ENCODE measurements at places on chromosomes 7 and 10.
A peak's percentile ranks its signal among the peaks of the same experiment; 100 is the strongest.

GRCh38 chr10:62687230-62687748 is 117.2 kb upstream of the ADO start:
- no peak for DNase-seq

DNA sequence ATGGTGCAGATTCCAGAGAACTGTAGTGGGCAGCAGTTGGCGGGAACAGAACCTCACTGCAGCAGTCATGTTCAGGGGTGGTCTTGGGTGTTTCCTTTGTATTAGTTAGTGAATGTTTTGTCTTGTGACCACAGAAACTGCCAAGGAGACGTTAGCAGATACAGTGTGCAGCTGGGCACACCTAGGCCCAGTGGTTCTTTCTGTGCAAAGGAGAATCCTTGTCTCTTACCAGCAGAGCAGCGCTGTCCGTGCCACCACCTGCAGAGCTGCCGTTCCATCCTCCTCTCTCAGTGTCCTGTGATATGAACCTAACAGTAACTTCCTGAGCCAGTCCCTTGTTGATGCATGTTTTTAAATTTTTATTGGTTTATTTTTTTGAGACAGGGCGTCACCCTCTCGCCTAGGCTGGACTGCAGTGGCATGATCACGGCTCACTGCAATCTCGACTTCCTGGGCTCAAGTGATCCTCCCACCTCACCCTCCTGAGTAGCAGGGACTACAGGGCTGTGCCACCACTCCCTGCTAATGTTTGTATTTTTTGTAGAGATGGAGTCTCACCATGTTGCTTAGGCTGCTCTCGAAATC is 60.6 kb downstream of the WDR37 start:
- no peak for DNase-seq

DNA sequence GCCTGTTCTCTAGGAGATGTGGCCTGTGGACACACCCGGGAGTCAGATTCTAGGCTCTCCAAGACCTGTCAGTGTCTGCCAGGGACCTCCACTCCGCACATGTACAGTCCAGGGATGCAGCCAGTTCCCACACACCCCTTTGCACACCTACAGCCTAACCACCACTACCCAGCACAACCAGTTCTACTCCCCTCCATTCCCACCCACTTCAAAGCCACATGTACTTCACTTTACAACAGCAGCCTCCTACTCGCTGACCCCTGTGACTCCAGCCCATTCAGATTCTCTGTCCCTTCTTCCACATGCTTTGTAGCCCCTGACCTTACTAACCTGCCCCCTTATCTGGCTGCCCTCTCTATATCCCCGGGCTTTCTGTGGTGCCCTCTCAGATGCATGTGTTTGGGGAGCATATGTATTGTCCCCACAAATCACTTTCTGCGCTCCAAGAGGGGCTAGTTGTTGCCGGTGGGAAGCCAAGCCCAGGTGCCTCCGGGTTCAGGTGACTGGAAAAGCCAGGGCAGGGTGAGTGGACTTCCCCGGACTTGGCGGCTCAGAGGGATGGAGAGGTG is 7.2 kb downstream of the LBX1 start:
- DNase-seq = no peak

- no peak for DNase-seq
These were observed 18.7 kb downstream of the ZNF786 start for GRCh38 chr7:149071641-149072437.

DNA sequence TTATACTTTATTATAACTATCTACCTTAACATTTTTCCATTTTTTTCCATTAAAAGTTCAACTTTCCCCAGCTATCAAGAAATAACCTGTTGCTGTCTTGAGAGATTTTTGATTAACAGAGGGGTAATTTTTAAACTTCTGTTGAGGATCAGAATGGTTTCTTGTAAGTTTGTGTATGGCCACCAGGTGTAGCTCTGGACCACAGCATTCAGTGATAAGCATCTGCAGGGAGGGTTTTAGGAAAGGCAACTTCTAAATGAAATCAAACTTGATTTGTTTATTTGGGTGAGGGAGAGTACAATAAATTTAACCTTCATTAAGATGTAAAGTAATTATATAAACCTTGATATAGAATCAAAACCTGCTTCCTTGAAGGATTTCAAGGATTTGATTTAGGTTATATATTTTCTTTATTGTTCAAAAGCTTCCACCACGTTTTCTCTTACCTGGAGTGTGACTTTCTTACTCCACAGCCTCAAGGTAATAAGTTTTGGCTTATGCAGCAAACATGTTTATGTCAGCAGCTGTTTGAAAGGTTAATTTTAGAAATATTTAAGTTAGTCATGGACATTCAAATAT is 153.3 kb downstream of the STK31 start:
- DNase-seq = peak; percentile 76

GRCh38 chr7:17274551-17275245 is 23.8 kb upstream of the AHR start:
- peak; percentile 69 for DNase-seq

- no peak for DNase-seq
These were observed 44.4 kb upstream of the JCAD start for GRCh38 chr10:30103595-30104320.

DNA sequence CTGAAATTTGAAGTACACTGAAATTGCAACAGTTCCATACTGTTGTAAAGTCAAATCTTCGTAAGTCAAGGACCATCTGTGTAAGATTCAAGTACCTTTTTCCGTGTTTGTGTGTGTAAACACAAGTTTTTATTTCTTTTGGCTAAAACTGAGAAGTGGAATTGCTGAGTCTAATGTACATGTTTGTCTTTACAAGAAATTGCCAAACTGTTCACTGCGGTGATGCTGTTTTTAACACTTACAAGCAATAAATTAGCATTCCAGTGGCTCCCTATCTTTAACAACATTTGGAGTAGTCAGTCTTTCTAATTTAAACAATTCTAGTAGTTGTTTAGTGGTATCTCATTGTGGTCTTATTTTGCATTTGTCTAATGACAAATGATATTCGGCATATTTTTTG is 23.3 kb downstream of the CALD1 start:
- DNase-seq = no peak

DNA sequence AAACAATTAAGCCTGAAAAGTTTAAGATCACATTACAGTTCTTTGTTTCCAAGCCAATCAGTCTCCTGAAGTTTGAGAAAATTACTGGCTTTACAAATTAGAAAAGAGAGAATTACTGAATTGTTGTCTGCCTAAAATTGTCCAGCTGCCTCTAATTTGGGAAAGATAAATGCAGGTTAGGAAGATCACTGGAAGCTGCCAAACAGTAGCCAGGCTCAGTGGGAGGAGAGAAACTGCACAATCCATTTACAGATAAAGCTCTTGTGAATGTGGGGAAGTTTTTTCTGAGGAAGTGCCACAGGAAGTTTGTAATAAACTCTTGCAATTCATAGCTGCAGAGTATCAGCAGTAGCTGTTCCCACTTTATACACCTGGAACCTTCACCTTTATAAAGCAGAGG is 100.7 kb downstream of the IQUB start:
- DNase-seq = no peak

DNA sequence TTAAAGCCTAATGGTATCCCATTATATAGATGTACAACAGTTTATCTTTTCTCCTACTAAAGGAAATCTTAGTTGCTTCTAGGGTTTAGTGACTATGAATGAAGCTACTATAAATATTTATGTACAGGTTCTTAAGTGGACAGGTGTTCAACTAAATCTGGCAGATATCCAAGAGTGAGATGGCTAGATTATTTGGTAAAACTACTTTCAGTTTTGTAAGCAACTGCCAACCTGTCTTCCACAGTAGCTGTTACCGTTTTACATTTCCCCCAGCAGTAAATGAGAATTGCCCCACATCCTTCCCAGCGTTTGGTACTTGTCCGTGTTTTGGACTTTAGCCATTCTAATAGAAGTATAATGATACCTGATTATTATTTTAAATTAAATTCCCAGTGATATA is 144.9 kb upstream of the MAGI2 start:
- DNase-seq = peak; percentile 15

- DNase-seq = no peak
These were observed 41.9 kb downstream of the CADPS2 start for GRCh38 chr7:122844191-122844988.

DNA sequence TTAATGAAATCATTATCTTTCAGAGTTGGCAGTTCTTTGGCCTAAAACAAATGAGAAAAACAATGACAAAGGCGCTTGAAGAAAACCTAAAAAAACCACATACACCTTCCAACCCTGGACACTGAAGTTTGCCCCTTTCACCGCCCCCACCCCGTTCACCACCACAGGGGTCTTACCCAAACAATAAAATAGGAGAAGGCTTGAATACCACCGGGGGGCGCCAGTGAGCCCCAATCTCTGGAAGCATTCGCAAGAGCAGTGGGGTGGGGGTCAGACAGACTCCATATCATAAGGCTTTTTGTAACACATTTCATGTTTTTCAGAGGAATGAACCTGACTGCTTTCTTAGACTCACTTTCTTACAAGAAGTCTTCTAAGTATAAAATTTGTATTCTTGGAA is 163.6 kb downstream of the PIP4K2A start:
- DNase-seq = peak; percentile 8

DNA sequence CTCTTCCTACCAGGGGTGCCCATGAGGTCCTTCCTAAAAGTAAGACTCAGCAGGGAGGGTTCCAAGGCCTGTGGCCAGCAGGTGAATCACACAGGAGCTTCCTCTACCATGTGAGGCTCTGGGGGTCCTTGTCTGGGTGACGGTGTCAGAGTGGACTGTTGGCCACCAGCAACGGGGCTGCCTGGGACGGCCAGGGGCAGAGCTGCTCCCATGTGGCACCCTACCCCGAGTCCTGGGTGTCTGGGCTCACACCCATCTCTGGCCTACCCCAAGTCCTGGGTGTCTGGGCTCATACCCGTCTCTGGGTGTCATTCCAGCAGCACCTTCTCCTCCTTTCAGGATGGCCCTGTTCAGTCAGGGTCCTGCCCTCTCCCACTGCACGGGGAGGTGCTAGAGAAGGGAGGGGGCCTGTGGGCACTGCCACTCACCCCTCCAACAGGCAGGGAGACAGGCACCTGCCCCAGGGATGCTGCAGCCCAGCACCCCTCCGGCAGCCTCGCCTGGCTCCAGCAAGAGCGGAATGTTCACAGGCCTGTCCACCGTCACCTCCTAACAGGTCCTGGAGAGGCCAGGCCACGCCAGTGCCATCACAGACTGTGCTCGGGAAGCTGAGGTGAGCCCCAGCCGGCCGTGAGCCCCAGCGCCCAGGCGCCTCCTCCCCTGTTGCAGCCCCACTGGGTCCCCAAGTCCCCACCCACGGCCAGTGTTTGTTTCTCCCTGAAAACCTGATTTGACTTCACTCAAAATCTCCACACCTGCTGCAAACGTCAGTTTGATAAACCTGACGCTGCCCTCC is 143.7 kb downstream of the PTPRN2 start:
- DNase-seq = no peak

DNA sequence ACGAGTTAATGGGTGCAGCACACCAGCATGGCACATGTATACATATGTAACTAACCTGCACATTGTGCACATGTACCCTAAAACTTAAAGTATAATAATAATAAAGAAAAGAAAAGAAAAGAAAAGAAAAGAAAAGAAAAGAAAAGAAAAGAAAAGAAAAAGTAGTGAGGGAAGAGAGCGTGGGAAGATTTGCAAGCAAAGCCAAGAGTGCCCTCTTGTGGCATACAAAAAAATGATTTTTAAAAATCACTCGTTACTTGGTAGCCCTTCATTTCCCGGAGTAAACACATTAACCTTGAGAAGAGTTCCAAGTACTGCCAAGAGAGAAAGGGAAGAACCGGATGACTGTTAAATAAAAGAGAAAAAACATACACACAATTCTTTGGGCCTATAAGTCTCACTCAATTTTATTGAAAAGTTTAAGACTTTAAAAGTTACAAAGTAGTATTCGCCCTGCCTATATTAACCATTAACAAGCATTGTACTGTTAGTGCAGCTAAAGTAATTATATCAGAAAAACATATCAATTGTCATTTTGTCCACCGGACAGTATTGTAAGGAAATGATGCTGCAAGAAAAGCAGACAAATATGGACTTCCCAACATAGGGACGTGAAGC is 6.2 kb upstream of the CH25H start:
- peak; percentile 40 for DNase-seq

DNA sequence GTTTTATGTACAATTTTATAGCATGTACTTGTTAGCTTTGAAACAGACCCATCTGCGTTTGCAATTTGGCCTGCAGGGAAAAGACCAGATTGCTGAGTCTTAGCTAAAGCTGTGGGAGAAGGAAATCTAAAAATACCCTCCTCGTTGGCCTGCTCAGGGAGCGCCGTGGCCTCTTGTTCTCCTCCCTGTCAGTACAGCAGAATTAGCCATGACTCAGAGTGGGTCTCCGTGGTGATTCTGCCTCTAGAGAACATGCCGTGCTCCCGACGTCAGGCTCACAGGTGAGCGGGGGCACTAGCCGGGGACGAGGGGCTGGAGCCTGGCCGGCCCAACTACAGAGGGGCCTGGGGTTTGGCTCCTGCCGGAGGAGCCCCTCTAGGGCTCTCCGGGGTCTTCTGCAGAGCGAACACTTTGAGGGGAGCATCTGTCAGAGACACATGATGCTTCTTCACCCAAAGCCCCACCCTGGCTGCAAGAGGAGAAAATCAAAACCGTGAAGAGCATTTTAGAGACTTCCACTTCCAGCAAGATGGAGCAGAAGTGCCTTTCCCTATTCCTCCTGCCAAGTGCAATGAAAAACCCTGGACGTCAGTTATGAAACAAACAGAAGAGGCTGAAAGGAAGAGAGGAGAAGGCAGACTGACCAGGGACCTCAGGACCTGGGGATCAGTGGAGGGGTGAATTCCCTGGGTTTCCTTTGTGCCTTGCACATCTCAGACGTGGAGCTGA is 98.9 kb downstream of the LHPP start:
- no peak for DNase-seq

DNA sequence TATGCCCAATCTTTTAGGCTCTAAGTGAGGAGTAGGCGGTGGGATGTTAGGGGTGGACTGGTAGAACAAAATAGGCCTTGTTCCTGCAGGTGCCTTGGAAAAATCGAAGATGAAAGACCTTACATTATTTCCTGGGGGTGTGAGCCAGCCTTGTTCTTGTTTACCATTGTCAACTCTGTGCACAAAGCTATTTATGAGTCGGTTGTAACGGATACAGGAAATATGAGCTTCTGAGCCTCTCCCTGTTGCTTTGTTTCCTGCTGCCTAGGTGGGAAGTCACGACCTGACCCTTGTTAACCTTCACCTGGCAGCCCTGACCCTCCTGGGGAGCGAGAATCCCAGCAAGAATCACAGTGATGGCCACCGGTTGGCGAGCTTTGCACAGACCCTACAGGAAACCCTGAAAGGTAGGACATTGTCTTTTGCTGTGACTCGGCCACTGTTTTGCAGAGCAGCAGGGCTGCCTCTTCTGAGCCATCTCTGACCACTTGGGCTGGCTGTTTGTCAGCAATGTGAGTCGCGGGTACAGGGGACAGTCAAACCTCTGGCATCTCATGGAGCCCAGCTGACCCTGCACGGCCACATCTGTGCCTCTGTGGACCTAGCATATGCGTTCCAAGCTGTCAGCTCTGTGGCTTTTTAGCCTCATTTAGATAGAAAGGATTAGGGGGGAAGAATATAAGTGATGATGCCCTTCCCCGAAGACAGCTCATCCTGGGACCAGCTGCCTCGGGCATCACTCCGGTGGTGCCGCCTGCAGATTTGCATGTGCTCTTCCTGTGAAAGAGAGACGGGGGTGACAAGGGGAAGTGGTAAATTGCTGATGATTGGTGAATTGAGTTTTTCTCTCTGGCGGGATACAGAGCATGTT is 102.1 kb upstream of the ANLN start:
- DNase-seq = peak; percentile 98

GRCh38 chr7:105325216-105325904 is 63.4 kb downstream of the SRPK2 start:
- no peak for DNase-seq
